CD4-positive, alpha-beta memory T cell (primary cell): ENCODE measurements at places on chromosomes 7 and 10. TPM values are rescaled to one million over a fixed set of nuclear protein-coding genes. Genes with fewer than 3 reads are reported as not detected.

CYP2E1 gene
- total RNA-seq = 1.2 TPM

DNA sequence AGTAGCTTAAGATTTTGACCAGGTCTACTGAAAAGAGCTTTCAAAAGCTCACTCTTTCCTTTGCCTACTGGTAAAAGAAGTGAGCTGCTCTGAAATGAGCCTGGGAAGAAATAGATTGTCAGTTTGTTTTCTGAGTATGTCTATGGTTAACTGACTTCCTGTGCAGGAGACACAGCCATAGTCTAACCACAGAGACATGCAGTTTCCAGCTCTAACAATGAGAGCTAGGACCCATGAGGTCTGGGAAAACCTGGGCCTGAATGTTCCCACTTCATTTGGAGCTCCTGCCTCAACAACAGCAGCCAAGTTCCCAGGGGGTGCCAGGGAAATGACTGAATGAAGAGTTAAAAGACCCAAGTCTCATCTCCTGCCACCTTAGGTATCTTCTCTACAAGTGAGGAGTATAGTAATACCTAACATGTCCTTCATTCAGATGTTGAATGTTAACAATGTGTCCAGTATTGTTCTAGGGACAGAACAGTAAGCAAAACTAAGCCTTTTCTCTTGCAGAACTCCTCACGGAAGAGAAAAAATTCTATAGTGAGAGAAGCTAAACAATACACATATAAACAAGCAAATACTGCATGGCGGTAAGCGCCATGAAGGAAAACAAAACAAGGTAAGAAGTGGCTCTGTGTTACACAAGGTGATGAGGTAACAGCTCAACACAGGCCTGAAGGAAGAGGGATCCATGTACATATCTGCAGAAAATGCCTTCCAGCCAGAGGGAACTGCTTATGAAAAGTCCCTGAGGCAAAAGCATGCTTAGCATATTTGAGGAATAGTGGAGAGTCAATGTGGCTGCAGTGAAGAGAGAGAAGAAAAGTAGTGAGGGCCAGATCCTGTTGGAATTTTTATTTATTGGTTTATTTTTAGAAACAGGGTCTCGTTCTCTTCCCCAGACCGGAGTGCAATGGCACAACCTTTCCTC lies 26.4 kb upstream of the ANKRD1 start:
- H3K36me3 ChIP-seq = no peaks in the 10 kb centered on the region
- no peak overlapping the region for H3K27ac ChIP-seq
- no peaks in the 10 kb centered on the region for H3K27me3 ChIP-seq
- H3K4me3 ChIP-seq = no peak overlapping the region
- peaks cover 5% of the 10 kb centered on the region for H3K4me1 ChIP-seq
- DNase-seq = no peak

GRCh38 chr10:53102424-53102823 lies 329.8 kb upstream of the MBL2 start:
- H3K4me1 ChIP-seq = no peaks in the 10 kb centered on the region
- H3K4me3 ChIP-seq = no peak overlapping the region
- no peak for DNase-seq
- H3K36me3 ChIP-seq = no peaks in the 10 kb centered on the region

DNA sequence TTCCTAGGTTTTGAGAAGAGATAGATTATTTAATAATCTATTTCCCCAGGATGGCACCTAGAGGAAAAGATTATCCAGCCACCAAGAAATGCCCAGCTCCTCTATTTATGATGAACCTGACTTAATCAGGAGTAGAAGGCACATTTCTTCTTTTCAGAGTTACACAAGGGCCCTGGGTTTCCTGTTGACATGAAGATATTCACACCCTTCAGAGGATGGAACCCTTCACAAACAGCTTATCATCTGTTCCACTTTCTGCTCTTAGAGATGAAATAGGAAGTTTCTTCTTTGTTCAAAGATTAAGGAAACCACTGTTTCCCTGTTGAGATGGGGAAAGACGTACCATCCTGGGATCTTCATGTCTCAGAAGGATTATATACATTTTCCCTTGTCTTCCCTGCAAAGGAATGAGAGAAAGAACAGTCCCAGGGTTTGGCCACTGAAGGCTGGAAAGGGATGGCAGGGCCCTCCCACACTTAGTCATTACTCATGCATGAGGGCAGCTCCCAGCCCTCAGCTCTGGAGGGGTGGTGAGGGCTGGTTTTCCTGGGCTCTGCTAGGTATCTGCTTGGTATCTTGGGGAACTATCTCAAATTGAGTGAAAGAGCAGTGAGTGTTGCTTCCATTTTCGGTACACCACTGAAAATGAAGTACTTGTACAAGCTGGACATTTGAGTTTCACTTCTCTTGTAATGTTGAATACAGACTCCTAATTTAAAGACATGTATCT lies 64.0 kb downstream of the MTPAP start:
- no peak overlapping the region for H3K27ac ChIP-seq
- H3K4me1 ChIP-seq = no peaks in the 10 kb centered on the region
- no peak for DNase-seq
- no peaks in the 10 kb centered on the region for H3K27me3 ChIP-seq
- H3K4me3 ChIP-seq = no peak overlapping the region
